ENCODE measurements at places on chromosomes 2 and 18.

DNA sequence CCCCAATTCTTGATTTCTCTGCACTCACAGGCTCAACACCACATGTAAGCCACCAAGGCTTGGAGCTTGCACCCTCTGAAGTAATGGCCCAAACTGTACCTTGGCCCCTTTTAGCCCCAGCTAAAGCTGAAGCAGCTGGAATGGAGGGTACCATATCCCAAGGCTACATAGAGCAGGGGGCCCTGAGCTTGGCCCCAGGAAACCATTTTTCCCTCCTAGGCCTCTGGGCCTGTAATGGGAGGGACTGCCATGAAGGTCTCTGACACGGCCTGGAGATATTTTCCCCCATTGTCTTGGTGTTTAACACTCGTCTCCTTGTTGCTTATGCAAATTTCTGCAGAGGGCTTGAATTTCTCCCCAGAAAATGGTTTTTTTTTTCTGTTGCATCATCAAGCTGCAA lies 69.7 kb downstream of the SKA1 start:
- no peak for DNase-seq

DNA sequence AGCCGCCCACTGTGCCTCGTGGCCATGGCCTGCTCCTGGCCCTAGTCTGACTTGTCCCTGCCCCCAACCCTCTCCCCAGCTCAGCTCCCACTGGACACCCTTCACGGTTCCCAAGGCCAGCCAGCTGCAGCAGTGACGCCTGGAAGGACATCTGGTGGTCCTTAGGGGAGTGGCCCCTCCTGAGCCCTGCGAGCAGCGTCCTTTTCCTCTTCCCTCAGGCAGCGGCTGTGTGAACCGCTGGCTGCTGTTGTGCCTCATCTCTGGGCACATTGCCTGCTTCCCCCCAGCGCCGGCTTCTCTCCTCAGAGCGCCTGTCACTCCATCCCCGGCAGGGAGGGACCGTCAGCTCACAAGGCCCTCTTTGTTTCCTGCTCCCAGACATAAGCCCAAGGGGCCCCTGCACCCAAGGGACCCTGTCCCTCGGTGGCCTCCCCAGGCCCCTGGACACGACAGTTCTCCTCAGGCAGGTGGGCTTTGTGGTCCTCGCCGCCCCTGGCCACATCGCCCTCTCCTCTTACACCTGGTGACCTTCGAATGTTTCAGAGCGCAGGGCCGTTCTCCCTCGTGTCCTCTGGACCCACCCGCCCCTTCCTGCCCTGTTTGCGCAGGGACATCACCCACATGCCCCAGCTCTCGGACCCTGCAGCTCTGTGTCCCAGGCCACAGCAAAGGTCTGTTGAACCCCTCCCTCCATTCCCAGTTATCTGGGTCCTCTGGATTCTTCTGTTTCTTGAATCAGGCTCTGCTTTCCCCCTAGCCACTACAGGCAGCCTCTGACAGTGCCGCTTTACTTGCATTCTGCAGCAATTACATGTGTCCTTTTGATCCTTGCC lies 35.8 kb downstream of the ANO7 start:
- peak; percentile 75 for DNase-seq

- DNase-seq, result no peak
These were observed 86.6 kb downstream of the MARCHF4 start for GRCh38 chr2:216285701-216286100.

DNA sequence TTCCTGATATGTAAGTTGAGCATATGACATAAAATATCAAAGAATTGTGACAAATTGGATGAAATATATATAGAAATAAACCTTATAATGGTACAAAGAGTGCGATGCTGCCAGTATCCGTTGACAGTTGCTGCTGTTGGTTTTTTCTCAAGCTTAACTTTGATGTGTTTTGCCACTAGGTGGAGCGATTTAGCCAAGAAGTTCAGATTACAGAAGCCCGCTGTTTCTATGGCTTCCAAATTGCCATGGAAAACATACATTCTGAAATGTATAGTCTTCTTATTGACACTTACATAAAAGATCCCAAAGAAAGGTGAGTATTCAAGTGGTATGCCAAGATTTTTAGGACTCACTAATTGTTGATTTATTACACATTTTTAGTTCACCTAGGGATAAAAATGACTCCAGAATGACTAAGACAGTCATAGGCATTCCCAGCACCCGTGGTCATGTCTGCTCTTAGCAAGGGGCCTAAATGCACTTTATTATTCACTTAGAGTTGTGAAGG lies 2.1 kb downstream of the RRM2 start:
- peak; percentile 55 for DNase-seq

DNA sequence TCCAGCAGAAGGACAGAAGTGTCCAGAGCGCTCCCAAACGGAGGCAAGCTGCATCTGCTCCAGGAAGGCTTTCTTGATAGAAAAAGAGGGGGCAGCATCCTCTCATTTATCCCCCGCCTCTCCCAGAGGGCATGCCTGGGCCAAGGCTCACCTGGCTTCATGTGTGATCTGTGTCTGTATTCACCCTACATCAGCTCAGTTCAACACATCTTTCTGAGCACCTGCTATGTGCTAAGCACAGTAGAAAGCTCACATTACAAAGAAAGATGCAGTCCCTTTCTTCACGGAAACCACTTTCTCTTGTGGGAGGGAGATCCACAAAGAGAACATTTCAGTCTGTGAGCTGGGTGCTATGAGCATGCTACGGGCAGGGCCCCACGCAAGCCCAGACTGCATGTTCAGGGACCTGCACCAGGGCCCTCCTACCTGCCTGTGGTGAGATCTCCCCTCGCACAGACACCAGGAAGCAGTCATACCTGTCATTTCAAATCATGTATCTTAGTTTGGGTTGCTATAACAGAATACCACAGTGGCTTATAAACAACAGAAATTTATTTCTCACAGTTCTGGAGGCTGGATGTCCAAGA lies 90.7 kb downstream of the PDCL3 start:
- DNase-seq, result no peak

GRCh38 chr2:61045999-61046398 lies 19.7 kb upstream of the SANBR start:
- peak; percentile 9 for DNase-seq

Data from GM03348 (cell line).